ENCODE measurements at places on chromosomes 13 and 19.
A peak's percentile ranks its signal among the peaks of the same experiment; 100 is the strongest.

DNA sequence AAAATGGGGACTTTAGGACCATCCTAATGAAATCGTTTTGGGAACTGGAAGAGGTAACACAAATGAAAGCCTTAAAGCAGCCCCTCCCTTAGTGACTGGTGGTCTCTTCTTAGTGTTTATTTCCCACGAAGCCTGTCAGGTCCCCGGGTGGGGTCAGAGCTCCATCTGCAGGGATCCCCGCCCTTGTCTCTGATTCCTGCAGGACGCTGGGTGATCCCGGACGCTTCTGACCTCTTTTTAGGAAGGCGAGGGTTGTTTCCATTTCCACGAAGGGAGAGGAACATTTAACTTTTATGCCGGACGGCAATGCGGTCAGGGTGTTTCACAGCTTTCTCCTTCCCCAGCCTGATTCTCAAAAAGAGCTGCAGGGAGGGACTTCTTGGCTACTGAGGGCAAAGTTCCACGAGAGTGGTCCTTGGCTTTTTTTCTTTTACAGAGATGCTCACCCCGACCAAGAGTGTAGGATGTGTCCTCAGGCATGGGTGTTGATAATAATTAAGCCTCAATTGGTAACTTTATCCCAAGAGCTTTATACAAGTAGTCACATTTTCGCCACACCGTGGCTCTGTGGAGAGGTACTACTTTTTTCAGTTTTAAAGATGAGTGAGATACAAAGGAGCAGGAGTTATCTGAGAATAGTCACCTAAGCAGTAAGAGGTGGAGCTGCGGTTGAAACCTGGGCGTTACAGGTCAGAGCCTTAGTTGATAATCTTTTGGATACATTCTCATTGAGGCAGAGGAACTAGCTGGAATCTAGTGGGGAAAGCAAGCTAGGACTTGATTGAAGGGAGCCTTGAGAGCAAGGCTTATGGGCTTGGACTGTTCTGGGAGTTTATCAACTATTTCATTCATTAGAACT, 813 bp downstream of the ZNF284 start:
- no peak for DNase-seq

DNA sequence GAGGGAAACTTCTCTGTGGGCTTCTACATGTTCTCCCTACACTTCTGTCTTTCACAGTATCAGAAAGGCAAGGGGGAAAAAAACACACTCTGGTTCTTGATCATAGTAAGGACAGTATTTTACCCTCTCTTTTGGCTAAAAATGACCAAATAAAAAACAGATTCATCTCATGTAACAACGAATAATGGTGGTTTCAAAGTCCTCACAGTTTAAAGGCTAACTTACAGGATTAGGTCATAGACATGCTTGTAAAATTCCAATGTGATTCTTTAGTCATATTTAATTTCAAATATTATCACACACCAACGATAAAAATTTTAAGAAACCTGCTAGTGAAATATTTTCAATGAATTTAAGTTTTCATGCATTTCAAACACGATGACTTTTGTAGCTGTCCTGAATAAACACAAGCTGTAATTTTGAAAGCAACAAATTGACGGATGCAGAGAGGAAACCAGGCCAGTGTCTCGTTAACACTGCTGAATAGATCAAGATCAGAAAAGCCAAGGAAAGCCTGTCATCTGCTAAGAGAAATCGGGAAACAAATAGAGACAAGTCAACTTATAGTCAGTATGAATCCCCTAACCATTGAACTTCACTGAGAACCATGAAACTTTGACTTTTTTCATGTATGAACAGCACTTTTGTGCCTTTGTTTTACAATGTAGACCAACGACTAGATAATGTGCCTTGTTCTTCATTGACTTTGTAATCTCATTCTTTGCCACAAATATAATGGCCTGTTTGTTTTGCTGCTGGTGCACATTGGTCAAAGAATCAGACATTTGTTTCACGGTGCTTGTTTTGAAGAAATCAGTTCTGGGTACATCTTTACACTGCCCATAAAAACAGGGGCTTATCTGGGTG, 22.0 kb downstream of the MBNL2 start:
- no peak for DNase-seq

DNA sequence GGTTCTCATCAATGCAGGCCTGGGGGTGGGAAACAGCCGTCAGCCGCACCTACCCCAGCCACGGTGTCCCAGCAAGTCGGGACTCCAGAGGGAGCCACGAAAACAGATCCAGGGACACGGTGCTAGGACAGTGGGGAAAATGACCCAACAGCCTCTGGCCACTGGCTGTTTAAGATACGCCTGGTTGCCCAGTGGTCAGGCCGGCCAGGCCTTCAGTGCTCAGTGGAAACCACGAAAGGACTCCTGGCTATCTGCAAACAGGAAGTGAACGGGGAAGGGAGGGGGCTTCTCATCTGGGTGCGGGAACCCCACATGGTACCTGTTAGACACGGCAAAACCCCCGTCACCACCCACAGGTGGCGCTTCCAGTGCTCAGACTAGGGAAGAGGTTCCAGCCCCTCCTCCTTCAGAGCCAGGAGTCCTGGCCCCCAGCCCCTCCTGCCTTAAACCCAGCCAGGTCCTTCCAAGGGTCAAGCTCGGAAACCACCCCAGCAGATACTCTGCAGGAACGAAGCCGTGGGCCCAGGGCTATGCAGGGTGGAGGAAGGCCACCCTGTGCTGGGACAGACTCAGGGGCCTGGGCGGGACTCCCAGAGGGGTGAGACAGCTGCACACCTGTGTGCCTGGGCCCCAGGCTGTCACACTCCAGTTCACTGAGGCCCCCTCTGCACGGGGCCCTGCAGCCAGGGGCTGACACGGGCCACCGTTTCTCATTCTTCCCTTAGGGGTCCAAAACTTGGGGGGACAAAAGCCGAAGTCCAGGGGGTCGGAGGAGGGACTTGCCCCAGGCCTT, 4.5 kb downstream of the PPP1R12C start:
- DNase-seq: no peak

DNA sequence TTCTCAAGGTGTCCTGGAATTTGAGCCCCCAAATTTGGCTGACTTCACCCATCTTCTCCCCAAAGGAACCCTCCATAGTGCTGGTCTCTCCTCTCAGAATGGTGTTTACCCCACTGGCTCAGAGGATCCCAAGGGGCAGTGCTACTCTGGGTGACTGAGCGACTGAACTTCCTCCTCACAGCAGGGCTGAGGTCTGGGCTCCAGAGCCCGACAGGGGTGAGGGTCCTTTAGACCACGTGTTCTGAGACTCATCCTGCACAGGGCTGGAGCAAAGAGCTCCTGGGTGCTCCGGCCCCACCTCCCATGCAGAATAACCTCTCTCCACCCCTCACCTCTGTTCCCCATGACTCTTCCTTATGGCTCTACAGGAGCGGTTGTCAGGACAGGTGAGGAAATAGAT, 23.2 kb upstream of the CD33 start:
- DNase-seq: no peak

- DNase-seq: no peak
Observed at GRCh38 chr19:53647792-53648191, 16.0 kb downstream of the DPRX start.

- no peak for DNase-seq
Observed at GRCh38 chr19:17909003-17909732, 23.6 kb upstream of the CCDC124 start.

DNA sequence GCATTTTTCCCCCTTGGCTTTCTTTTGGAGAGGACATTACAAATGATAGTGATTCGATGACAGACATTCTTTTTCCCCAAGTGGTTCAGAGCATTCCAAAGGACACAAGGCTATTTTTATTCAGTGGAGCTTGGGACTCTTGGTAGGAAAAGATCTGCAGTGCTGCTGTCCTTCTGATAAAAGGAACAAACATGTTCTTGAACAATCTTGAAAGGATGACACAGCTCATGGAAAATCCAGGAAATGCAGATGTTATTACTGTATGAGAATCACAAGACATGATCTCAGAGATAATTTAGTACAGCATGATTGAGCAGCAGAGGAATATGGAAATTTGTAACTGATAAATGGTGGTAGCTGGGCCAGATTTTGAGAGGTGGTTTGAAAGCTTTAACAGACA, 96.2 kb upstream of the RFC3 start:
- DNase-seq: peak; percentile 72

GRCh38 chr19:2945575-2946184, 909 bp upstream of the ZNF77 start:
- no peak for DNase-seq

DNA sequence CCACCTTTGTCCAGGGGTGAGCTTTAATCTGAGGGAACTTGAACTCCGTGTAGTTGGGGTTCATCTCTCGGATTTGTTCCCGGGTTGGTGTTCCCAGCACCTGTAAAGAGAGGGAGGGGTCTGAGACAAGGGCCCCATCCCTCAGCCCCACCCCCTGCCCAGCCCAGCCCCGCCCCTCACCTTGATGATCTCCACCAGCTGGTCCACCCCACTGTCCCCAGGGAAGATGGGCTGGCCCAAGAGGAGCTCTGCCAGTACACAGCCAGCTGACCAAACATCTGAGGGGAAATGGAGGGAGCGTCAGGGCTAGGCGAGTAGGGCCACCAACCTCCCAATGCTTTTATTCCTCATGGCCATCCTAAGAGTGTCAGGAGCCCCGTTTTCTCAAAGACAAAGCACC, 9.3 kb downstream of the GSK3A start:
- DNase-seq: no peak

DNA sequence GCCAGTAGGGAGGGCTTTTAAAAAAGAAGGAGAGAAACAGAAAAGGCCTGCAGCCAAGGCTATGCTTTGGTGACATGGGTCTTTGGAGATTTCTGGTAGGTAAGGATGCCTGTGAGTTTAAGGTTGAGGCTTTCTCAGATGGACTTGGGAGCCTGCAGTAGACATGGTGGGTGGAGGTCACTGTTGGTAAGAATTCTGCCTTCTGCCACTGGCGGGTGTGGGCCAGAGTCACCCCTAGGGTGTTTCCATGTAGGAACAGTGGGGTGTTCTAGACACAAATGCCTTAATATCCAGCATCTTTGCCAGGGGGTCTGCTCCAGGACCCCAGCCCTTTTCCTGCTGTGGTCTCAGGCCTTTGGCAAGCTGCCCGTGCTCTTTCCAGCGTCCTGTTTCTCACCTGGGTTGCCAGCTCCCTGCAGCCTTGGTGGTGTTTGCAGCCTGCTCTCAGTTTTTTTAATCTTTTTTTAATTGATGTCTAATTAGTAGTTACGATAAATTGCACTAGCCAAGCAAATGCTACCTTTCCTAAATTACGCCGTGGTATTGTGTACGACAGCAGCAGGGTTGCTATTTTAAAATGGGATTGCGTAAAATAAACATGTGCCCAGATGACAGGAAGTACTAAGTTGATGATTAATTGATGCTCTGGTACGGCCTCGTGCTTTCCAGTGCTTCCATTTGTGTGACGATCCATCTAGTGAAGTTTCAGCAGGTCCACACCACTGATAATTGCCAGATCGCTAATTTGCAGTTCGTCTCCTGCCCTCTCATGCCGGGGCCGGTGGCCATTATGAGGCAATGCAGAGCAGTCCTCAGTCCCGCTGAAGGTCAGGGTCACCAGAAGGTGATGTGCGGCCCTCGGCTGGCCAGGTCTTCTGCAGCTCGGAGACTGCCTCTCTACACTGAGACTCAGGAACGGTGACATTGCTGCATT, 35.3 kb upstream of the NPAS1 start:
- no peak for DNase-seq

DNA sequence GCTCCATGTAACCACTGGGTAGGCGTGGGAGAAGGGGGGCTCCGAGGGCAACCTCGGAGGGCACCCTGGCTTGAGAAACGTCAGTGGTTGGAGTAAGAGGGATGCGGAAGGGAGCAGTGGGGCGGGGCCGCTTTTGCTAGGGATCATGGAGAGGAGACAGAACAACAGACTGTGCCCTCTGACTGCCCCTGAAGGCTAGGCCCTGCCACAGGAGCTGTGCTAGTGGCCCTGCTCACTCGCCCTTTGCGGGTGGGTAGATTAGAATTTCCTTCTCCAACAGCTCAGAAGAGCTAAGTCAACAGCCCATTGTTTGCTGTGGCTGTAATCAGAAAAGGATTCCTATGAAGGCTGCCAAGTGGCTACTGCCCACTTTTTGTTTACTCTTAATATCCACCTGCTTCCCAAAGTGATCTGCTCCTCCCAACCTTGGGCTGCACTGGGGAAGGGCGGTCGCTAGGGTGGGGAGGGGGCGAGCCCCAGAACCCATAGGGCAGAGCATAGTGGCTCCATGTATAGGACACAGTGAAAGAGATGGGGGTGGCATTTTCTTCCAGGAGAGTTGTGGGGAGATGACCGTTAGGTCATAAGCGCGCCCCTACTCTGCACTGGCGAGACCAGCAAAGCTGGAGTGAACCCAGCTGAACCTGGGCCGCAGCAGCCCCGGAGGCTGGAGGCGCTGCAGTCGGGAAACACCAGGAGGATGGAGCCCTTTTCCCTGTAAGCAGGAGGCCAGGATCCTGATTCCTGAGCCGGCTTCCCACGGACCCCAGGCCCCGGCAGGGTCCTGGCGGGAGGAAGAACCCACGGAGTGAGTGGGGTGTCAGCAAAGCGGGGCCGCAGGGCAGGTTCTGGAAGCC, 1.9 kb upstream of the C1QTNF9 start:
- no peak for DNase-seq

- no peak for DNase-seq
Observed at GRCh38 chr19:45173816-45174215, 4.2 kb downstream of the TRAPPC6A start.

DNA sequence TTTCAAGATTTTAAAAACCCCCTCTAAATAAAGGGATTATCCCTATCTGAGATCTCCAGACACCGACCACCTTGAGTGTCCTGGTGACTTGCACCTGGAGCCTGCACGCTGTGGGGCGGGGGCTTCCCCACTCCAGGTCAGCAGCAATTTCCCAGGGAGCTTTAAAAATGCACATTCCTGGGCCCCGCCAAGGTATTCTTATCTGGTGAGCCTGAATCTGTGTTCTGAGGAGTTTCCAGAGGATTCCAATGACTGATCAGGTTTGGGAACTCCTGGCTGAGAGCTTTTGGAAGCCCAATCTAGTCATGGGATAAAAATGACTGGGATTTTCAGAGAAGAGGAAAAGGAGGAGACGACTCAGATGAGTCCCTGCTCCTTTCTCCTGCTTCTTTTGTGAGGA, 66.1 kb downstream of the FGF9 start:
- DNase-seq: no peak

DNA sequence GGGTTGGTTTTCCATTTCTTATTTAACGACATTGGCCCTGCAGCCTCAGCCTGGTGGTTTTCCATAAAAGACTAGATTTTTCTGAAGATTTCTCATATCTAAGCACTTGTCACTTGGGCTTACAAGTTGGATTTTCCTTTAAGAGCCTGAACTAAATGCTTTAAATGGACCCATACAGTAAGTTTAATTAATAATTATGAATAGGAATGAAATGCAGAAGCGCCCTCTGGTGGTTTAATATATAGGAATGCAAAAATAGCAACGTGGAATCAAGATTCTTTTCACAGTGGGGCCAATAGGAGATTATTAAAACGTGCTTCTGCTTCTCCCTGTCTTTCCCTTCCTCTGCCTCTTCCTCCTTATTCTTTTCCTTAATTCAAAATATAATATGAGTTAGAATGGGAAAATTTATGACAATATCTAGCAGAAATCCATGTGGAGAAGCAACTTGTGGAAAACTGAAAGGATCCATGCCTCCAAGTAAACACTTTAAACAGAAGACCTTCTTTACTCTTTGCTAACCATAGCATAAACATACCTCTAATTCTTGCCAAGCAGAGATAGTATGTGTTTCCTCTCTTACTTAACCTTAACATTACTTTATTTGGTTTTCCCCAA, 324.0 kb downstream of the GPC5 start:
- DNase-seq: no peak

Measured in non-pigmented ciliary epithelial cell (primary cell).